Left renal cortex interstitium (tissue), 4 donors: ENCODE measurements at places on chromosomes 7 and 10. TPM values are rescaled to one million over a fixed set of nuclear protein-coding genes. Genes with fewer than 3 reads are reported as not detected.

DNA sequence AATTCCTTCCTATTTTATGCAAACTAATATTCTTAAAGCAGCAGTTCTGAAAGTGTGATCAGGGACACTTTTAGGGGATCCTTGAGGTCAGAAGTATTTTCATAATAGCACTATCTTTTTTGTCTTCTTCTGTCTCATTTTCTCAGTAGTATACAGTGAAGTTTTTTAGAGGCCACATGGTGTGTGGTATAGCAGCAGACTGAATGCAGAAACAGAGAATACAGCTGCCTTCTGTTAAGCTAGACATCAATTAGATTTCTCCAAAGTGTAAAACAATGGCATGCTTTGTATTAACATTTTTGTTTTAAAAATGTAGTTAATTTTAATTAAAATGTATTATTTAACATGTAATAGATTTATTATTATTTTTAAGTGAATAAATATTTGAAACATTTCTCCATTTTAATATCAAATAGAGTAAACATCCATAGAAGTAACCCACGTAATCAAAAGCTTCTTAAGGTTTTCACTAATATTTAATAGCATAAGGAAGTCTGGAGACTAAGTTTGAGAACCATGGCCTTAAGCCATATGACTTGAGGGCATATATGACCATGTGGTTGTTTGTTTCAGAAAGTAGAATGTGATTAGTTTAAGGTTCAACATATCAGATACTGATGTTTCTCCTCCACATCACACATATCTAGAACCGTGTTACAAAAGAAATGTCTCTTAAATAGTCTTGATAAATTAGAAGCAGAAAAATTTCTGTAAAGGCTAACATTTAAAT lies 94.0 kb downstream of the PRKG1 start:
- no peak for DNase-seq

The CYP2C19 gene
- polyA plus RNA-seq: not detected

GRCh38 chr10:79066411-79067240 lies 2.1 kb upstream of the ZMIZ1 start:
- no peak for DNase-seq

DNA sequence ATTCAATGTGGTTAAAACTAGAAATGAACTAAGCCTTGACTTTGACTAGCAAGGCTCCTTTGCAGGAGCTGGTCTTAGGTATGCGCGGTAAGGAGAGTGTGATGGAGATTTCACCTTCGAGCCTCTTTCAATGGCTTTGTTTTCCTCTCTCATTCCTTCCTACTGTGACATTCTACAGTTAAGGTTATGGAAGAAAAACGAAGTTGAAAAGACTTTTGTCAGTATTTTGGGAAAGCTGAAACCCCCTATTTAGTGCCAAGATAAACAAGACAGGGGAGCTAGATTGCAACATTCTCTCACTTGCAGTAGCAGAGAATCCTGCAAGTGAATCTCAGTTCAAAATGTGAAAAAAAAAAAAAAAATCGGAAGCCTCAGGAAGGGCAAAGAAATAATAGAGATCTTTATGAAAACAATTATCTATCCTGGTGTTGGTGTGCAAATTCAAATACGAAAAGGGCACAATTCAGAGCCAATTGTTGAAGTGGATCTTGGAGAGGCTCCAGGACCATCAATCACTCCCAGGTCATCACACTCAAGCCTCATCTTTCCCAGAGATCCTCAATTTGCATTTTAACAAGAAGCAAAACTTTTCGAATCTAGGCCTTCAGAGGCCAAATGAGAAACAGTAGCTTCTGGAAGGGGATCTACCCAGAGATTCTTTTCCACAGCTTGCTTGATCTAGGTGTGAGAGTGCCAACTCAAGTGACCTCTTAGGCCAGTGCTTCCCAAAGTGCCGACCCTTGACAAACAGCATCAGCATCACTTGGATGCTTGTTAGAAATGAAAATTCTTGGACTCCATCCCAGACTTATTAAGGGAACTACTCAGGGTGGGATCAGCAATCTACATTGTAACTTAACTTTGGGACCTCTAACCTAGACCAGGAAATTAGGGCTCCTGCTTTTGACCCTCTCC lies 163.8 kb downstream of the INHBA start:
- no peak for DNase-seq

The ARMC3 gene
- polyA plus RNA-seq: 9.5 TPM

DNA sequence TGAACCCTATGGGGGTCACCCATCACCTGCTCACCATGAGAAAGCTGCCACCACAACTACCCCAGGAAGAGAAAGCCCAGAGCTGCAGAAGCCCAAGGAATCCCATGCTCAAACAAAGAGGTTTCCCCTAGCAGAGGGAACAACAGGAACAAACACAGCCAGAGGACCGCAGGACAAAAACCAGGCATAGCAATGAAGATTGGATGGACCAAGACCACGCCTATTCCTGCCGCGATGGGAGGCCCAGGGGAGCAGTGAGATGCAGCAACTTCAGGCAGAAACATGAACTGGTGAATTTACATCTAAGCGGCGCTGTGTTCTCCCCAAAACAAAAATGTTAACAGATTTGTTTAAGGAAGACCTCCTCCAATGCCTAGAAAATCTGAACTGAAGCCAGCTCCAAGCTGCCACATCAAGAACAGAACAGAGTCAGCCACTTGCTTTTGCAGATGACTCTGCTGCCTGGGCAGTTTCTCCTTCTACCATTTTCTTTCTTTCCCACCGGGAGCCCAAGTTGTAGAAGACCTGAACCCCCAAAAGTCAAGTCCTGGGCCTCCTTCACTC lies 134.2 kb upstream of the NEBL start:
- no peak for DNase-seq

GRCh38 chr7:108246227-108246837 lies 116.2 kb upstream of the LAMB4 start:
- DNase-seq: peak; percentile 38

GRCh38 chr7:379456-380138 lies 89.6 kb downstream of the FOXL3 start:
- DNase-seq: no peak

DNA sequence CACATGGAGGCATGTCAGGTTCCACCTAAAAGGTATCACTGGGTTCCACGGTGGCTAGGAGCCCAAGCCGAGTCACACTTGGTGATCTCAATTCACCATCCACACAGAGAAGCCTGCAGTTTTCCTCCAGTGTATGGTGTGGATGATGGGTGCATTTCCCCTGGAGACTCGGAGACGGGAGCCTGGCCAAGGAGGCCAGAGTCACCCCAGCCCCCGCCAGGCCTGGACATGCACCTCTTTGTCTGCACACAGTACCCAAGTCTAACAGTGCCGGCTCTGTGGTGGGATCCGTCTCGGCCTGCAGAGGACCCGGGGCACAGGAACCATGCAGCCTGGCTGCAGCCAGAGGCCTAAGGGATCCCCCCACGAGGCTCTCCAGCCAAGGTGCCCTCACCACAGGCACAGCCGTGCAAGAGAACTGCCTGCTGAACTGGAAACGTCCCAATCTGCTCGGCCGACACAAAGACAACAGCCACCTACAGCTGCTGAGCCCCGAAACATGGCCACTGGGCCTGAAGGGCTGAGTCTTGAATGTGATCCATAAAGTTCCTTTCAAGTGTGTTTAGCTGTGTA lies 75.2 kb downstream of the DIP2C start:
- no peak for DNase-seq

DNA sequence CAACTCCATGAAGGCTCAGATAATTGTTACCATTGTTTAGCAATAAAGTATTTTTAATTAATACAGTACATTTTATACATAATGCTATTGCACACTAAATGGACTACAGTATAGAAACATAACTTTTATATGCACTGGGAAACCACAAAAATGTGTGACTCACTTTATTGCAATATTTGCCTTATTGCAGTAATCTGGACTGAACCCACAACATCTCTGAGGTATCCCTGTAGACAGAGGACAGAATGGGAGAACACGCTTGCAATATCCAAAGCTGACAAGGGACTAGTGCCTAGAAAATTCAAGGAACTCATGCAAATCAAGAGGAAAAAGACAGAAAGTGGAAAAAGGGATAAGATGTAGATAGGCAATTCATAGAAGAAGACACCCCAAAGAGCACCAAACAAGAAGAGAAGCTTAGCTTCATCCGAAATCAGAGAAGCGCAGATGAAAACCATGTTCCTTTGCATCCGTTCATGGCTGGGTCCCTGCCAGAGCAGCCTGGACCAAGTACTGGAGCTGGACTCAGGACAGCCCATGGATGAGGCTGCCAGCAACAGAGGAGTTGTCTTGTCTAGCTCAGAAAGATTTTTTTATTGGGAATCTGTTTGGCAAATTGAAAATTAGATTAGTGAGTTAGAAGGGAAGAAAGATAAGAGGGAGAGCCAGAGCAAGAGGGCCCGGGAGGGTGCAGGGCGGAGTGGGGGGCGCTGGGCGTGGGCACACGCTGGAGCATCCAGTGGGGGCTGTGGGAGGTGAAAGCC lies 16.0 kb upstream of the GALNTL5 start:
- no peak for DNase-seq

GRCh38 chr7:74355091-74355490 lies 65.9 kb downstream of the CLIP2 start:
- DNase-seq: no peak

The CCL24 gene
- 1.6 TPM for polyA plus RNA-seq

DNA sequence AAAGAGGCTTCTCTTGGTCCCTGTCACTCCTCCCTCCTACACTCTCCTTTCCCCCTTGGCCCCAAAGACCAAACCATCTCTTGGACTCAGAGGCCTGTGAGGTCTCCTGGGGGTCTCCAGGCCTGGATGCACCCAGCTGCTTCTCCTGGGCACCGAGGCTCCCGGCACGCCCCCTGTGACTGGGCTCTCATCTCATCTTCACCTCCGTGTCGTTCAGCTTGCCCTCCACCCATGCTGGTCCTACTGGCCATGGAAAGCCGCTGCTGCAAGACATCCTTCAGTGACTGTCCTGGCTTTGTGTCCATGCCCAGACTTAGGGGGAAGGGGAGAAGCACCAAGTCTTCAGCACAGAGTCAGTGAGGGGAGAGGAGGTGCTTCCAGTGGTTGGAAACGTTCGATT lies 141.4 kb upstream of the RET start:
- DNase-seq: no peak

GRCh38 chr10:98209441-98209840 lies 58.6 kb downstream of the LOXL4 start:
- DNase-seq: no peak

- no peak for DNase-seq
These were observed 5.8 kb downstream of the IDE start for GRCh38 chr10:92567952-92568600.

DNA sequence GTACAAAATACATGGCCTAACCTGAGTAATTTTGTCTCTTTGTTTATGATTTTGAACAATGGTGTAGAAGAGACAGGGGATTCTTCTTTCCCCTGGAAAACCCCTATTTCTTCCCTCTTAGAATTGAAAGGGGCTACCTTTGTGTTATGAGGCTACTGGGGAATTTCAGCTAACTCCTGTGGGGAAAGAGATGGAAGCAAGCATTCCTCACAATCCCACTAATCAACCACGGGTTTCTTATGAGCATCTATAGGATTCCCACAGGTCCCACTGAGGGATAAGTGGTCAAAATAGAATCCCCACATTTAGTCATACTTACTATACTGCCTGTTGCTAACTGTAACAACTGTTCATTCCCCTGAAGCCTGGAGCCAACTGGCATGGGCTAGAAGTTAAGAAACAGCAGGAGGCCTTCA lies 32.2 kb upstream of the ITGB8 start:
- no peak for DNase-seq

GRCh38 chr7:37450035-37450434 lies 1.4 kb upstream of the ELMO1 start:
- no peak for DNase-seq

GRCh38 chr10:1360558-1361164 lies 304.5 kb downstream of the WDR37 start:
- no peak for DNase-seq

DNA sequence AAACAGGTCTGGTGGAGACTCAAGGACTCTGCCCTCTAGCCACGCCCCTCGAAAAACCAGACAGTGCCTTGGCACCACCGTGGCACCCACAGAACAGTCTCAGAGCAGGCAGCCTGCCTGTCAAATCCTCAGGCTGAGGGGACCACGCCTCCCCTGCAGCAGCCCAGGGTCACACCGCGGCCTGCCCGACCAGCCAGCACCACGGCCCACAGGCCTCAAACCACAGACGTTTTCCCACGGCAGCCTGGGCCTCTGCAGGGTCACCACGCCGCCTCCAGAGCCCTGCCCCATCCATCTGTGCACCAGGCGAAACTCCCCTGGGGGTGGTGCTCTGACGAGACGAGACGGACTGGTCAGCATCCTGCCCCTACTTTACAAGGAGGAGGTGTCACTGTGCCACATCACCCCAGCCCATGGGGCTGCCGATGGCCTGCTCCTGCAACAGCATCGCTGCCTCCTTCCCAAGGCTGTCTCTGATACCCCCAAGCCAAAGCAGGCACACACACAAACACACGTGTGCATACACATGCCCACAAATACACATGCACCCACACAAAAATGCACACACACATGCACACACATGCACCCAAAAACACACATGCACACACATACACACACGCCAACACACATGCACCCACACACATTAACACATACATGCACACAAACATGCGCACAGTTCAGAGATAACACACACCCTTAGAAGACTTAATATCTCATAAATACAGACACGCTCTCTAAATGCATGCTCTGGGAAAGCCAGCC lies 24.6 kb downstream of the PAPOLB start:
- no peak for DNase-seq

The PNLIPRP2 gene
- polyA plus RNA-seq: not detected

The VPS37D gene
- 14.3 TPM for polyA plus RNA-seq

GRCh38 chr7:77667459-77668086 lies 28.7 kb upstream of the RSBN1L start:
- DNase-seq: no peak

GRCh38 chr10:107444443-107444842 lies 279.9 kb upstream of the SORCS1 start:
- no peak for DNase-seq

GRCh38 chr7:32204361-32205018 lies 134.3 kb upstream of the PDE1C start:
- peak; percentile 56 for DNase-seq

The AGR3 gene
- polyA plus RNA-seq: 1.8 TPM

The ZNF467 gene
- polyA plus RNA-seq: 39.2 TPM

DNA sequence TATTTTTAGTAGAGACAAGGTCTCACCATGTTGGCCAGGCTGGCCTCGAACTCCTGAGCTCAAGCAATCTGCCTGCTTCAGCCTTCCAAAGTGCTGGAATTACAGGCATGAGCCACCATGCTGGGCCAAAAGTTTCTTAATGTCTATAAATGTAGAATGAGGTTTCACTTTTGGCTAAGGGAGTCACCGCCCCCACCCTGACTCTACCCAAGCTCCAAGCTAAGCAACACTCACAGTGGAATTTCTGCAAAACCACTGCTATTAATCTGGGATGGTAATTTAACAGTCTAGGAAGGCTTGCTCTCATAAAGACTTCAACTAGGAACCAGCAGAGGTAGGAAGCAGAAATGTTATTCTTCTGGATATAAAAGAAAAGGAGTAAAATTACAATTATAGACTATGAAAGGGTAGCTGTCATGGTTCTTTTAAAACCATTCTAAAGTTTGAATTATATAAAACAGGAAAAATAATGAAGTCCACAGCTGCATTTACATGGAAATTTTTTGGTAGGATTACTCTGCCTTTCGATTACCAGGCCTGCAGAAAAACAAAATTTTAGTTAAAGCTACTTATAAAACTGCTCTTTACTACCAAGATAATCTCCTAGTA lies 211.6 kb downstream of the SFMBT2 start:
- DNase-seq: no peak
